Stimulated activated CD8-positive, alpha-beta memory T cell treated with anti-CD3 and anti-CD28 coated beads, Interleukin-15, amount 100 ng/mL, for 24 hours (primary cell): ENCODE measurements at places on chromosomes 4 and X.

DNA sequence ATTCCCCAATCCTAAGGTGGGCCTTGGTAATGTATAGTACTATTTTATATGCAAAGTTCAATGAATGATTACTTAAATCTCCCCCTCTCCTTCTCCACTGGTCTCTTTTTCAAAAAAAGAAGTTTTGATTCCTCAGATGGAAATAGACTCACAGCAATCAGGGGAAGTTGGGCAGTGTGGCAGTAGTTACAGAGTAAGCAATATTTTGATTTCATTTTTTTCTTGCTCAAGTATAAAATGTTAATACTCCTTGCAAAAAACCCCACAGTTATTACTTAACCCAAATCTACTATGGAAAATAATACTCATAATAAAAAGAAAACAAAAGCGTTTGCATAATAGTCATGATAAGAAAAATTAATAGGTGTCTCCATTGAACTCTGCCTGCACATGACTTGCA is 56.9 kb upstream of the CXCL8 start:
- DNase-seq = no peak

DNA sequence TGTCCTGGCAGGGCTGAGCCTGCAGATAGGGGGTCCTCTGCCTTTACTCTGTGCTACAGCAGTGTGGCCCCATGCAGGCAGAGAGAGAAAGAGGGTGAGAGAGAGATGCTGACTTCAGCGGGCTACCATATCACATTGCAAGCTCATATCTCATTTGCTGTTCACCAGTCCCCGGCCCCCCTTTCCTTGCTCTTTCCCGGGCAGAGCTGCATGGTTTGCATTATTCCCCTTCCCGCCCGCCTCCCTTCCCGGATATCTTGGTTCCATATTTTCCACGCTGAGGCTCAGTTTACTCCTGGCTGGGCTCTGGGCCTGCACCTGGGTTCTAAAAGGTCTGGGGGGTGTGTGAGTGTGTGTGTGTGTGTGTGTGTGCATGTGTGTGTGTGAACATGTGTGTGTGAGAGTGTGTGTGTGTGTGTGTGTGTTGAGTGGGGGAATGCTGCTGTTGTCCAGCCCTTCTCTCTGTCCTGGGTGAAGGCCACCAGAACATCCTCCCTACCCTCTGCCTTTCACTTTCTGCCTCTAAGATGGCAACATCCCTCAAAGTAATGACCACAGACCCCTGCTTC is 63.5 kb downstream of the PJA1 start:
- no peak for DNase-seq

GRCh38 chrX:72714478-72714916 is 391 bp upstream of the PHKA1 start:
- DNase-seq = no peak

DNA sequence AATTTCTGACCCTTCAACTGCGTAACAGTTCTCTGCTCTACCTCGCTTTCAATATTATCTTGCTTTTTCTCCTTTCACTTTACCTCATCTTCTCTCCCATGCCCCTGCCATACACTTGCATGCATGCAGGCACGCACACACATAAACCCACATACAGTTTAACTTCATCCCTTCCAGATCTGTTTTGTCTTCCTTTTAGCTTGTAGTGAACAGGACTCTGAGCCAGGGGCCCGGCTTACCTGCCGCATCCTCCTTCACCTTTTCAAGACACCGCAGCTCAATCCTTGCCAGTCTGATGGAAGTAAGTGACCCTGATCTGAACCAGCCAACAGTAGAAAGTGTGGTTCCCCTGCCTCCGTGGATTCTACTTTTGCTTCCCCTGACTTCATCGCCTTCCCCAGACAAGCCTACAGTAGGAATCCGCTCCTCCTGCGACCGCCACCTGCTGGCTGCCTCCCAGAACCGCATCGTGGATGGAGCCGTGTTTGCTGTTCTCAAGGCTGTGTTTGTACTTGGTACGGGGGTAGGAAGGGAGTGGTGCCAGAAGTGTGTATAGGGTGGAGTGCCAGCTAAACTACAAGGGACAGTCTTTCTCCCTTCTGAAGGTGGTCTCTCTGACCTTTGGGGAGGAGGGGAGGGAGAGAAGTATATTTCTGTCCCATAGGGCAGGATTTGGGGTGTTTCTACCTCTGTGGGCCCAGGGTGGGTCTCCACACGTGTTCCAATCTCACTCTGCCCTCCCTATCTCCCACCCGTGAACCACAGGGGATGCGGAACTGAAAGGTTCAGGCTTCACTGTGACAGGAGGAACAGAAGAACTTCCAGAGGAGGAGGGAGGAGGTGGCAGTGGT is 10.7 kb downstream of the MED12 start:
- DNase-seq = peak; percentile 37

GRCh38 chr4:173521467-173522159 is 8.4 kb downstream of the HAND2 start:
- no peak for DNase-seq

GRCh38 chr4:115655626-115656025 is 542.2 kb upstream of the NDST4 start:
- no peak for DNase-seq

DNA sequence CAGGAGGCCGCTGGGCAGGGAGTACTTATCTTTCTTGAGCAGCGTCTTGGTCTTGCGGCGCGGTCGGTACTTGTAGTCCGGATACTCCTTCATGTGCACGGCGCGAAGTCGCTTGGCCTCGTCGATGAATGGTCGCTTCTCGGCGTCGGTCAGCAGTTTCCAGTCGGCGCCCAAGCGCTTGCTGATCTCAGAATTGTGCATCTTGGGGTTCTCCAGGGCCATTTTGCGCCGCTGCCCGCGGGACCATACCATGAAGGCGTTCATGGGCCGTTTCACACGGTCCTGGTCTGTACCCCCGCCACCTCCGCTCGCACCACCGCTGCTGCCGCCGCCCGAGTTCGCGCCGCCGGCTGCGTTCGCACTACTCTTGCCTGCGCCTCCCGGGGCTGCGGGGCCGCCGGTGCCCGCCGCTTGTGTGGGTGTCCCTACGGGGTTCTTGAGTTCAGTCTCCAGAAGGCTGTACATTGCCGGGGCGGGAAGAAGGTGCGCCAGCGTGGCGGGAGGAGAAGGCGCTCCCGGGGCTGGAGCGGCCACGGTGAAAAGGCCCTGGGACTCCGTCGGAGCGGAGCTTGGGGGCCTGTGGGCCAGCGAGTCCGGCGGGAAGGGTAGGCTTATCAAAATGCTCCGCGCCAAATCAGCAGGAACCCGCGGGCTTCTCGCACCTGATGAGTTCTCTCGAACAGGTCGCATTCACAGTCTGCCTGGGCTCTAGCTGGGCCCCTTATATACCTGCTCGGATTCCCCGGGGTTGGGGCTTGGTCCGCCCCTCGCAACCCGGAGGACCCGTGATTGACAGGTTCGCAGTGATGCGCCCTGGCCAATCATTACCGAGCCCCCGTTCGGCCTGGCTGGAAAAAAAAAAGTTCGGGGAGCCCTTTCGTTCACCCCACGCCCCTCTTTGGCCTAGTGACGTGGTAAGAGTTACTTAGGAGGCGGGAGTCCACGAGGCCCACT is at the start of gene SOX3:
Gene SOX3, minus strand, starts transcription at position 699 of the 954 bp plus-strand sequence. Its CDS starts 9 bp downstream, at position 690.
- no peak for DNase-seq

- DNase-seq = no peak
Observed at GRCh38 chr4:142405695-142406498, 440.2 kb downstream of the INPP4B start.

DNA sequence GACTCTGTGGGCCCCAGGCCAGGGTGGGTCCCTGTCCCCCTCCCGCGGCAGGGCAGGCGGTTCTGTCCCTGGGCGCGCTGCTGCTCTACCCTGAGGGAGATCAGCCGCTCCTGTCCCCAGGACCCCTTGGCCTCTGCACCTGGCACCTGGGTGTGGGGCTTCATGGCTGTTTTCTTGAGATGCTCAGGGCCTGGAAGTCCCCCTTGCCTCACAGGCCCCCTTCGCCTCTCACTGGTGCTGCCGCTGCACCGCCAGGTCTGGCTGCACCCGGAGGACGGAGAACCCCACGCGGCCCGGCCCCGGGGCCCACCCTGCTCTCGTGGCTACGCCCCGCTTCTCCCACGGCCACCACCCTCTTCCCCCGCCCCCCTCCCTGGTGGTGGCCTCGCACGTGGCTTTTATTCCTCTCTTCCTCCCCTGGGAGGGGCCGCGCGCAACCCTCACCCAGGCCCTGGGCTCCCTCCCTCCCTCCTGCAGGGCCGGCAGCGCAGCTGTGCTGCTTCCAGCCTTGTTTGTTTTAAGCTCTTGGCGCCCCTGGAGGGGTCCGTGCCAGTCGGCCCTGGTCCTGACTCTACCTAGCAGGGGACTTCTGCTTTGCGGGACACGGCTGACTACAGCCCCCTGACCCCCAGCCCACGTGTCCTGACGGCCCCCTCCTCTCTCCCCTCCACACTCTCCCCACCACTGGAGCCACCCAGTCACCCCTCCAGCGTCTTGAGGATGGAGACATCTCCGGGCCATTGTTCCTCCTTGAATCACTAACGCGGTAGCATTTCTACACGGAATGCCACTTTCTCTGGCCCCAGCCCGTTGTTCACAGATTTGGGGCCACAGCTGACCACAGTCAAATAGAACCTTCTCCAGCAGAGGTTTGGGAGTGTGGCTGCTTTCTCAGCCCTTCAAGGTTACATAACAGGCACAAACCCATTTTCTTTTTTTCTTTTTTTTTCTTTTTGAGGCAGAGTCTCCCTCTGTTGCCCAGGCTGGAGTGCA is 20.6 kb upstream of the CLDN24 start:
- no peak for DNase-seq

DNA sequence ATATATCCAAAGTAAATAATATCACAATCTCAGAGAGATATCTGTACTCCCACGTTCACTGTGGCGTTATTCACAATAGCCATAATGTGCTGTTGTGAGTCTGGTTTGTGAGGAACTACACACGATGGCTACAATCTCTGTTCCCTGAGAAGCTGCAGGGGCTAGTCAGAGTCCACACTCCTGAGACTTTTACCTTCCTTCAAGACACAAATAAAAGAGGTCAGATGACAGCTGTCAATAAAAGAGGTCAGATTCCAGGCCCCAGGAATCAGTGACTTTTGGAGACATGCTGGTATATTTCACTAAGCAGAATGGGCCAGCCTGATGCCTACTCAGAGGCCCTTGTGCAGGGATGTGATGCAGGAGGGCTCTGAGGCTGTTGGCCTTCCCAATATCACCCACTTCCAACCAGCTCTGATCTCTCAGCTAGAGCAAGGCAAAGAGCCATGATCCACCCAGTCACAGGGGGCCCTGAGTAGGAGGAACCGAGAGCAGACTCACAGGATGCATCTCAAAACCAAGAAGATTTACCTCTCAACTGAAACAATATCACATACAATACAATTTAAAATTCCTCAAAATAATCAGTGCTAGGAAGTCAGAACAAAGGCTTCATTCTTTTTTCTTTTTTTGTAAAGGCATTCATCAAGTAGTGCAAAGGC is 13.8 kb downstream of the FRYL start:
- no peak for DNase-seq

DNA sequence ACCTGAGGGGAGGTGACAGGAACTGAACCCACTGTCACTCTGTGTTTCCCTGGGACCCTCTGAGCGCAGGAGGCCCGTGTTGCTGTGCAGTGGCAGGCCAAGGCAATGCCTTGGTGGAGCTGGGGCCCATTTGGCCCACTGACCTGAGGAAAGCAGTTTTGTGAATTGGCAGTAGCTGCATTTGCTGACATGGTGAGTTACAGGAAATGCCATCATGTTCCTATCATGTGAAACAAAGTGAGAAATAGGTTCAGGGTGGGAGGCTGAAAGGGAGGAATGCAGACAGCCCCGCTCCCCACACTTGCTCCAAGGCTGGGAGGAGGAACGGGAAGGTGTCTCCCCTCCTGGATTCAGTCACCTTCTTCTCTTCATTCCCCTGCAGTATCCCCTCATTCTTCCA is 146.1 kb downstream of the PTTG2 start:
- no peak for DNase-seq

DNA sequence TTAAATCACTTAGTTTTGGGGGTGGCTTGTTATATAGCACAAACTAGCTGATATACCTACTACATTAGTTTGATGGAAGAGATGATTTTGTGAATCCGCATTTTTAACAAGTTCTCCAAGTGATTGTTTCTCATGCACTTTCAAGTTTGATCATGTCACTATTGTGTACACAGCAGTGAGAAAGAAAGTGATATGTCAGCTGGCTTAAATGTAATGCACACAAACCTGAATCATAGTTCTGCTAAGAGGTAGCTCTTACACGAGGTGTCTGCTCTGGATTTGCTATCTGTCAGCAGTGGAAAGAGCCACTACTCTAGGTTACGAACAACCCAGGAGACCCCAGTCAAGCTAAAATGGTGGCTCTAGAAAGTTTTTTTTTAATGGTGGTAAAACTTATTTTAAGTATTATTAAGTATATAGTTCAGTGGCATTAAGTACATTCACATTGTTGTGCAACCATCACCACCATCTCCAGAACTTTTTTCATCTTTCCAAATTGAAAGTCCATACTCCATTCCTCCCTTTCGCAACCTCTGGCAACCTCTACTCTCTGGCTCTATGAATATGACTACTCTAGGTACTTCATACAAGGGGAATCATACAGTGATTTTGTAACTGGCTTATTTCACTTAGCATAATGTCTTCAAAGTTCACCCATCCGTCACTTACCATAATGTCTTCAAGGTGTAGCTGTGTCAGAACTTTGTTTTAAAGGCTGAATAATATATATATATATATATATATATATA is 147.3 kb downstream of the HS6ST2 start:
- no peak for DNase-seq

DNA sequence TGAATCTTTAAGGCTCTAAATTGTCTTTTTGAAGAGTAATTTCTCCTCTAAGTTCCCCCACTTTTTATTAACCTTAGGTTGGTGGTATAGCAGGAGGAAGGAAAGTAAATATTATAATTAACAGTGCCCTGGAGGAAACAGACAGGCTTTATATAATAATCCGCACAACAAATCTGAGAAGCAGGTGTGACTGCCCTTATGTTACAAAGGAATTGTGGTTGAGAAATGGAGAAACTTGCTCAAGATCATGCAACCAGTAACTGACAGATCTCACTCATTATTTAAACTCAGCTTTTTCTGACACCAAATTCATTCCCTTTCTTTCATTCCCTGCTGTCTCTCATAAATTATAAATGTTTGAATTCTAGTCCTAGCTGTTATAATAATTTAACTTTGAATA is 282.0 kb downstream of the PPP3CA start:
- no peak for DNase-seq

DNA sequence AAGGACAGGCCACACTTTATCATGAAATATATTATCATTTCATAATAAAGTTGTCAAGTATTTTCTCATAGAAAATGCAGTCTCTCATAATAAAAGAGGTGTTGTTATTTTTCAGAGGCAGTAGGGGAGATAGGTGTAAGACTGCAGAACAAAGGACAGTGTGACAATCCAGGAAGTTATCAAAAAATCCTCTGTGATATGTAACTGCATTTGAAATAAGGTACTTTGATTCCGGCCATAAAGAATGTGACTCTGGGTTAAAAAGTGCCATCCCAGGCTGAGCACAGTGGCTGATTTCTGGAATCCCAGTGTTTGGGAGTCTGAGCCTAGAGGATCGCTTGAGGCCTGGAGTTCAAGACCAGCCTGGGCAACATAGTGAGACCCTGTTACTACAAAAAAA is 37.6 kb upstream of the TMPRSS11B start:
- DNase-seq = no peak

DNA sequence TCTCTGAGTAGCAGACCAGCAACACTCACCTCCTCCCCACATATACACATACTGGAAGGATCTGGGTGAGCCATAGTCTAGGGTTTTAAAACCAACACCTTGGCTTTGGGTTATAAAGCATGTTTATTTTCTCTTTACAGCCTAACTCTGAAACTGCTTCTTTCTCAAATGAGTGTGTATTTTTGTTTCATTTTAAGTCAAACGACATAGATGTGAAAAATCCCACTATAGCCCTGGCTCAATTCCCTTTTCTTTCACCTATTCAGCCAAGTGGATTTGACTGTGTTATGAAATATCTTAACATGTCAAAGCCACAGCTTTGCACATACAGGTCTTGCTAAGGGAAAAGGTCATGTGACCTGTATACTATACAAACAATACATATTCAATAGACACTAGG is 13.8 kb downstream of the NEXMIF start:
- DNase-seq = no peak
